ENCODE measurements at places on chromosomes 12 and 14.

- DNase-seq: no peak
Measured at GRCh38 chr12:131437706-131438492, 273.0 kb upstream of the SFSWAP start.

DNA sequence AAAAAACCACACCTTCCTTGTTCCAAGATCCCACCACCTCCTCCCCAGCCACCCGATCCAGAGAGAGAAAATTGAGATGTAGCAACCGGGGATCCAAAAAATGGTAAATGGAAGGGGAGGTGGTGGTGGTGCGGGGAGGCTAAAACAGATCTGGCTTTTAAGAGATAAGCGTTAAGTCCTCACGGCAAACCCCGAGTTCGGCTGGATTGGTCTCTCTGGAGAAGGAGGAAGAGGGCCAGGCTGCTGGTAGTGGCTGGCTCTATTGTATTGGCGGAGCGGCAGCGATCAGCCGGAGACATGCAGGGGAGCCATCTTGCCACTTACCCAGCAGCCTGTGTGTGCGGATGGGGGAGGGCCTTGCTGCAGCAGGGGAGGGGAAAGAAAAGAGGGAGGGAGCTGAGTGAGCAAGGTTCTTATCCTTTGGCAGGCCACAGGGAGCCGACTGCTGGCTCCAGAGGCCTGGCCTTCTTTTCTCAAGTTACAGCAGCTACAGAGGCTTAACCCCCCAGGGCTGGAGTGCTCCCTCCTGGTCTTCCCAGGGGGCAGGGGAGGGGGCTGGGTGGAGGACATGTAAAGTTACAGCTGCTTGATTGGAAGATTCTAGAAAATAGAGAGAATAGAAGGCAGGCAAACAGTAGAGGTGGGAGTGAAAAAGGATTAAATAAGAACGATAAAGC, 14.1 kb upstream of the CDH24 start:
- DNase-seq: peak; percentile 77

- DNase-seq: no peak
Measured at GRCh38 chr14:50967790-50968189, 23.5 kb upstream of the PYGL start.

DNA sequence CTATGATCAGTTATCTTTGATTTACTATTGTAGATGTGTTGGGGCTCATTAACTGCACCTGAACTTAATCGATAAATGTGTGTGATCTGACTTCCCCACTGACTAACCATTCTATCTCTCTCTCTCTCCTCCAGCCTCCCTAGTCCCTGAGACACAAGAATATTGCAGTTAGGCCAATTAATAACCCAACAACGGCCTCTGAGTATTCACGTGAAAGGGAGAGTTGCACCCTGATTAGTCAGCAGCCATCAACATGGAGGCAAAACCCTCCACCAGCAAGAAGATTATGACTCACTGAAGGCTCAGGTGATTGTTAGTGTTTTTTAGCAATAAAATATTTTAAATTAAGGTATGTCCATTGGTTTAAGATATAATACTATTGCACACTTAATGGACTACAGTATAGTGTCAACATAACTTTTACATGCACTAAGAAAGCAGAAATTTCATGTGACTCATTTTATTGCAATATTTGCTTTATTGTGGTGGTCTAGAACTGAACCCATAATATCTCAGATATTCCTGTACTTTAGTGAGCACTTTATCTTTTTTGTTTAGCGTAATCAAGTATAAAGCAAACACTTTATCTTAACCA, 77.1 kb upstream of the PTGDR start:
- no peak for DNase-seq

DNA sequence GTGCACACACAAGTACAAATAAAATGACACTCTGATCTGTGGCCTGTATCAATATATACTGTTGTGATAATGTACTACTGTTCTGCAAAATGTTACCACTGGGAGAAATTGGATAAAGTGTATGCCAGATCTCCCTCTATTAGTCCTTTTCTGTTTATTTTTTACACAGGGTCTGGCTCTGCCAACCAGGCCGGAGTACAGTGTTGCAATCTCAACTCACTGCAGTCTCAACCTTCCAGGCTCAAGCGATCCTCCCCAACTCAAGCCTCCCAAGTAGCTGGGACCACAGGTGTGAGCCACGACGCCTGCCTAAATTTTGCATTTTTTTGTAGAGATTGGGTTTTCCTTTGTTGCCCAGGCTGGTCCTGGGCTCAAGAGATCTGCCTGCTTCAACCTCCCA, 1.9 kb downstream of the NT5DC3 start:
- DNase-seq: no peak

All from left renal pelvis (tissue), 4 donors.